ENCODE measurements at places on chromosomes 1 and 21.

DNA sequence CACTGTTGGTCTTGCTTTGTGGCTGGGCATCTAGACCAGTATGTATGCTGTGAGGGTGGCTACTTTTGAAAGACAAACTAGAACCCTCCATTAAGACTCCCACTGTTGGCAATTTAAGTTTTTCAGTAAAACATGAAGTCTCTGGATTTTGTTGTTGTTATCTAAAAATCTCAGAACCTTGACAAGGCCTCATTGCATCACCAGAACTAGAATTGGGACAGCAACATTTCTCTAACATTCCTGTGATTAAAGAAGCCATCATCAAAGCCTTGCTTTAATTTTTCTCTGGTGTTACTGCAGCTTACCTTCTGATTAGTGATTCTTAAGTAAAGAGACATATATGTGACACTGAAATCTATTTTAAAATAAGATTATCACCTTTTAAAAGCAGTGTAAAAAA, 4.5 kb downstream of the TRIM67 start:
- no peak for DNase-seq

DNA sequence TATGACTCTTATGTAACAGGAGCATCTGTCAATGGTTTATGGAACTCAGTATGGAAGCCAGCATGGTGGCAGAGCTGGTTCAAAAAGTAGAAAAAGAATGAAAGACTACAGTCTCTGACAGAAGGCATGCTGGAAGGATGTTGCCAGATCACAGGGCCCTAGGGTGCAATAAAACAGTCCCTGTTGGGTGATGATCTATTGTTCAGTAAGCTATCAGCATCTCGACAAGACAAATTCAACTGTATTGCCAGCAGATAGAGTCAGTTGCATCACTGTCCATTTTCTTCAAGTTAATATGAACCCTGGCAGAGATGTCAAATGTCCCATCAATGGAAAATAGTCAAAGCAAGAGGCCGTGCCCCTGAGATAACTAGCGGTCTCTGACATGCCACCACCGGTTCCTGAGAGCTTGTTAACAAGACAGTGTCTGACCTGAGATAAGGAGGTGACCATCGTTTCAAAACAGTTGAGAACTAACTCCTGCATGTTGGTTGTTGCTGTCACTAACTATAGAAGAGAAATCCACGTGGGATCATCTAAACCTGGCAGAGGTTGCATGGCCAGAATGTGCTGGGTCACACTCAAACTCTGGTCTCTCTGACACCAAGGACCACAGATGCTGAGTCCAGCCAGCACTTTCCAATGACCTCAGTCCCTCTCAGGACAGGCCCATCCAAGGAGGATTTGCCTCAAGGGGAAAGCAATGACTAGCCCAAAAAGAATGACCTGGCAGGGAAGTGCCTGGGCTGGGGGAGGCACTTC, 125.9 kb downstream of the RIPK4 start:
- DNase-seq = no peak

DNA sequence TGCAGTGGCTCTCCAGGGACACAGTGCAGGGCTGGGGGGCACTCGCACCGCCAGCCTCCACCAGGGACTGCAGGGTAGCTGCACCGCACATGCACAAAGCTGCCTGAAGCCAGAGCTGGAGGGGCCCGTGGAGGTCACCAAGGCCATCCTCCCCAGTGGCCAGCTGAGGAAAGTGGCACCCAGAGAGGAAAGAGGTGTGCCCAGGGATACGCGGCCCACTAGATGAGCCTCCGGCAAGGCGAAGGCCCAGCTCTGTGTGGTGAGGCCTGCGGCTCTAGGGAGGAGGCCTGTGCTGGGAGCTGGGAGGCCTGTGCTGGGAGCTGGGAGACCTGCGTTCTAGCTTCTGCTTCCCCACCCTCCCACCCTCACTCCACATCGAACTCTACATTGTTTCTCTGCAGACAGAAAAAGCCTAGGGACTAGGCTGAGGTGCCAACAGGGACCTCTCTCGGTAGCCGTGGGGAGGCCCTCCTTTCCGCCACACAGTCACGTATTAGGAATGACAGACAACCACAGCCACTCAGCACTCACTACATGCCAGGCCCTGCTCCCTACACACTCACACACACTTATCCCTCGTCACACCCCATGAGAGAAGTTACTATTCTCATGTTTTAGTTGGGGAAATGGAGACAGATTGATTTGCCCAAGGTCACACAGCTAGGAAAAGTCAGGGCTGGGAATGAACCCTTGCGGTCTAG, 921 bp upstream of the ASCL5 start:
- no peak for DNase-seq

DNA sequence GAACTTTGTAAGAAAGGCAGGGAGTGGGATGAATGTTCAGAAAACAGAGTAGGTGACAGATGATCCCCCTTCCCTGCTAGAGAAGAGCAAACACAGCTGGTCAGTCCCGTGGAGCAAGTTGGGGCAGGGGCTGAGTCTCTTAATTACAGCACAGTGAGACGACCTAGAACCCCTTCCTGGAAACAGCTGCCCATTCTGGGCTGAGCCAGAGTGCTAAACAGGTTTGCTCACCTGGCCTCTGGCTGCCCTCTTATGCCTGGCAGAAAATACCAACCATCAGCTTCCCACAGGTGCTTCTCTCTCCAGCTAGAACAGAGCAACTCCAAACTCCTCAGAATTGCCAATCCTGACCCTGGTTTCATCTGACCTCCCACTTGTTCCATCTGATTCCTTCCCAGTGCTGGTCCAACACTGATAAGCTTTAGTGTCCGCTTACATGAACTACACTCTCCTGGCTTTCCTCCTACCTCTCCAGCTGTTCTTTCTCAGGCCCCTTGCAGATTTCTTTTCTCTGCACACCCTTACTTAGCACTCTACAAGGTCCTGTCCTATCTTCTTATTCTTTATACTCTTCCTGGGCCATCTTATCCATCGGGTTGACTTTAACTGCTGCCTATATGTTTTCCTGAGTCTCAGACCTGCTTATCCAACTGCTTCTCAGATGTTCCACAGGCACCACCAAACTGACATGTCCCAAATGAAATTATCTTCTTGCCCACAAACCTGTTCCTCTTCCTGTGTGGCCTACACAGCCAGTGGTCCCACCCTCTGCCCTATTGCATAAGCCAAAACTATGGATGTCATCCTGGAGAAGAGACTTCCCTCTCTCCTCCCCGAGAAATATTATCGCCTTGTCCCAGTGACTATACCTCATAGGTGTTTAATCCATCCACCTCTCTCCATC, 22.6 kb upstream of the COL9A2 start:
- DNase-seq = no peak

GRCh38 chr1:182611787-182612186, 7.6 kb upstream of the RGS16 start:
- no peak for DNase-seq

GRCh38 chr21:37468909-37469308, 102.3 kb downstream of the DYRK1A start:
- DNase-seq = no peak

DNA sequence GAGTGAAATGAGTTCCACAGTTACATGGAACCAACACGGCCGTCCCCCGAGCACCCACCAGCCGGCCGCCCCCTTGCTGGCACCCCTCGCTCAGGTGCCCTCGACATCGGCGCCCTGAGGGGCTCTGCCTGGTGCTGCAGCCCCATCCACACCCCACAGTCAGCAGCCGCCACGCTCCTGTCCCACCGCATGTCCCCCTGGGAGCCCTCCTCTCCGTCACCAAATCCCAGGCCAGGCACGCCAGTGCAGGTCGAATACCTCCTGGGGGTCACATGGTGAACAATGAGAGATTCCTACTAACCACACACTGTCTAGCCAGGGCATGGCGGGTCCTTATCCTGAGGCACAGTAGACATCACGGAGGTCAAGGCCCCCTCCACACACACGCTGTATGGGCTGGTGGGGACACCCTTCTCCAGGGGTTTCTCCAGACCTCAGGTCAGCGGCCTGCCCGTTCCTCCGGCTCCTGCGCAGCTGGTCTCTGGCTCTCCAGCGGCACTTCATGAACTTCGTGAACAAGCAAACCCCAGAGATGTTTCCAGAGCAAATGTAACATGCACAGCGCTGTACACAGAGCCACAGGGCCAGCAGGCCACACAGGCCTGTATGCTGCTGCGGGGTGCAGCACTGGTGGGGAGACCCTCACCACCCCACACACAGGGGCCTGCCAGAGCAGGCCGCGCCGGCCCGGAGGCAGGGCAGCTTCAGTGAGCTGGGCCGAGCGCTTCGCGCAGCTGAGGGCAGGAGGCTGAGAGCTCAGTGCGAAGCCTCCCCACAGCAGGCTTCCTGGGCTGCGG, 21.8 kb downstream of the POFUT2 start:
- no peak for DNase-seq

DNA sequence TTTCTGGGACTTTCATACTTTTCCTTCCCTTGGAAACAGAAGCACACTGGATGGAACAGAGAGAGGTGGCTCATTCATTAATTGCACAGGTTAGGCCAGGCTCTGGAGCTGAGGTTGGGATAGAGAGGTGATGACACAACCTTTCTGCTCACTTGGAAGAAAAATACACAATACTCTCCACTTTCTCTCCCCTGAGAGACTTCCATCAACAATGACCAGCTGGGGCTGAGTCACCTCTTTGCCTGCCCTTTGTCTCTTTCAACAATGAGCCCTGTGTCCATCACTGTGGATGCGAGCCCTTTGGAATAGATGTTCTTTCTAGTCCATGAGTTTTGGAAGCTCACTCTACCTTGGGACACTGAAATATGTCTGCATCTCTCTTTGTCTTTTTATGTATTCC, 43.1 kb downstream of the ATP2B4 start:
- DNase-seq = no peak

DNA sequence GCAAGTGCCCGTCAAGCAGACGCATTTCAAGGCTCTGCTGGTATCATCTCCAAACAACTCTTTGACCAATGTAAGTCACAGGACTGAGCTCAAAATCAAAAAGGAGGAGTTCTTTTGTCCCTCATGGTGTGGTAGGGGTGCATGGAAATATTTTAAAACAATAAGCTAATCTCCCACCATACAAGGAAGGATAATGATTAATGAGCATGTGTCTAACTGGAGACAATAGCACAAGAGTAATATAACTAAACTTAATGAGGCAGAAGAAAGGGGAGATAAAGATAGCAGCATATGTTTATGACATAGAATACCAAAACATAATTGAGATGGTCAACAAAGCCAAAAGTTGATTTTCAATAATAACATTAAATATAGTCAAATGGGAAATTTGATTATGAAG, 668.0 kb upstream of the ZP4 start:
- DNase-seq = no peak

DNA sequence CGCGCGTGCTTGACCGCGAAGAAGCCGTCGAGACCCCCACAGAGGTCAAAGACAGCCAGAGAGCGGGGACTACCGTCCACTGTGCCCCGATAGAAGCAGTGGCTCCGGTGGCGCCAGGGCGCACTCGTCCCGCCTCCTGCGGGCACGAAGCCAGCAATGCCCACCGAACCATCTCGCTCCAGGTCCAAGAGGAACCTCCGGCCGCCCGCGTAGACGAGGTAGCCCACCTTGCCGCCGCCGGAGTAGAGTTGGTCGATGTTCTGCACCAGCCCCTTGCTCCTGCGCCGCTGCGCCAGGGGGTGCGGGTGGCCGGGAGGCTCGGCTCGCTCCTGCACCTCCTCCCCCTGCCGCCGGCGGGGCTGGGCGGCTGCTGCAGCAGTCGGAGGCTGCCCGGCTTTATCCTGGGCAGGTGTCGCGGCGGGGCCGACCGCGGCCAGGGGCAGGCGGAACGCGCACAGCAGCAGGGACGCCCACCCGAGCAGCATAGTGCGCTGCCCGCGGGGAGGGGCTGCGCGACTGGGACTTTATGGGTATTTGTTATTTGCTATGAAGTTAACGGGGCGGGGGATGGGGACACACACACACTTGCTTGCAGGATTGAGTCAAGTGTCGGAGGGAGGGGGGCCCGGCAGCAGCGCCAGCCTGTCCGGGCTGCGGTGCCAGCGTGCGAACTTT, 844 bp downstream of the ADAMTS5 start:
- no peak for DNase-seq

DNA sequence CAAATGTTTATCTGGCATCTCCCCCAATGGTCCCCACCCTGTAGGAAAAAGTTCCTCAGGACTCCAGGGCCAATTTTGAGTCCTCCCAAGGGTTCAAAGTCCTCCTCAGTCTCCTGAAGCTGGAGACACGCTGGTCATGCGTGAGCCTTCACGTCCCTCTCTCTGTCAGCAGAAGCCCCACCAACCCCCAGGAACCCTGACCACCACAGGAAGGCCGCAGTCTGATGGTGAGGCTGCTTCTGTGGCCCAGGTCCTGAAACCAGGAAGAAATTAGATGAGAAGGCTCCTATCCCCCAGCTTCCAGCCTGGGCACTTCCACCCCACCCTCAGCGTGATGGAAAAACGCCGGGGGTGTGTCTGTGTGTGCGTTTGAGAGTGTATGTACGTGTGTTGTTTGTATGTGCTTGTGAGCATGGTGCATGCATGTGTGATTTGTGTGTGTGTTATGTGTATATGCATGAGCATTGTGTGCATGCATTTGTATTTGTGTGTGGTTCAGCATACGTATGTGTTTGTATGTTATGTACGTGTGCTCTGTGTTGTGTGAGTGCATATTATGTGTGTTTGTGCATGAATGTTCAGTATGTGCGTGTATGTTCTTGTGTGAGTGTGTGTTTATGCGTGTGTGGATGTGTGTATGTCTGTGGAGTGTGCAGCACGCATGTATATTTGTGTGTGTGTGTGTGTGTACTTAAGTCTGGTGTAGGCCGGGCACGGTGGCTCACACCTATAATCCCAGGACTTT, 92.5 kb downstream of the SIK1 start:
- no peak for DNase-seq

- no peak for DNase-seq
Measured at GRCh38 chr1:69290291-69290690, 277.4 kb upstream of the LRRC7 start.

DNA sequence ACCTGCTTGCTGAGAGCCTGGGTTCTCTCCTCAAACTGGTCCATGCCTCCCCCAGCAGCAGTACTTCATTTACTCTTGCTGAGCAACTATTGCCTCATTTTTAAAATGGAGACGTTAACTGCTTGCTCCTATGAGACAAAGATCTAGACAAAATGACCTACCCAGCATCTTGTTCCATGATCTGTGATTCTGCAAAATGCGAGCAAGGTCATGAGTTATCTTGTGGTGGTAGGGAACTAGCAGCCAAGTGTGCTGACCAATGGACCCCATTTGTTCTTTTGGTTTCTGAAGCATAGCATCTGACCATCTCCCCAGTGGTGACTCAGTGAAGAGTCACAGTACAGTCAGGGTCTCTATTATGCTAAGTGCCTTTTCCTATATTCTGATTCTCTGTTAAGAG, 40.4 kb downstream of the TBX15 start:
- DNase-seq = no peak

DNA sequence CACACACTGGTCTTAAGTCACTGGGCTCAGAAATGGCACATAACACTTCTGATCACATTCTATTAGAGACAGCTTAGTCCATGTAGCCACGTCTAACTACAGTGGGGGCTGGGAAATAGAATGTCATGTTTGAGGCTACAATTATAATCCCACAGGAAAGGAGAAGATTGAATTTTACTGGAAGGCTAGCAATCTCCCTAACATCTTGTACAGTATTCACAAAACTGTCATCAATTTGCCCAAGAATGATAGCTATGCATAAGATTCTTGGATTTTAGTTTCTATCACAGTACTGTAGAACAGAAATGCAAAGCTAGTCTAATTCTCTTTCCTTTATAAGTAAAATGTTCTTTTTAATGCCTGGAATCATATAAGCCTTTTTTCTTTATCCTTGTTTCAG, 12.7 kb upstream of the ZMYM6 start:
- no peak for DNase-seq

GRCh38 chr1:71522721-71523120, 441.9 kb upstream of the ZRANB2 start:
- no peak for DNase-seq

GRCh38 chr1:18670121-18670867, 39.6 kb downstream of the PAX7 start:
- DNase-seq = no peak

GRCh38 chr1:36248250-36248894, 24.1 kb downstream of the THRAP3 start:
- no peak for DNase-seq
